ENCODE measurements at places on chromosomes 5 and 9. TPM values are rescaled to one million over a fixed set of nuclear protein-coding genes. Genes with fewer than 3 reads are reported as not detected.

DNA sequence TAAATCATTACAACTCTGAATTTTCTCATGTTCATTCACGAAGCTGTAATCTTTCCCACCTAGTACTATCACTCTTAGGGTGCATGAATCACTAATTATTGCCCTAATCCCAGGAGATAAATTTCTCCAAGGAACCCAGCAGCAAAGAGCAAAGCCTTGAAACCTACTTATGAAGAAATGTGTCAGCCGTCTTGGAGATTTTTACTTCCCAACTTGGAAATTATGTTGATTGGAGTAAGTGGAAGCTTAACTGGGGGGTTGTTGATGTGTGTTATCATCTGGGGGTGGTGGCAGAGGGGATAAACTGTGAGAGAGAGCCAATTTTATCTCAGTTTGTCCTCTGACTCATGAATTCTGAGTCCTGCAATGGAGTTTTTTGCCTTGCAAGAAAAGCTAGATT, 440.5 kb upstream of the WWC1 start:
- DNase-seq: no peak

DNA sequence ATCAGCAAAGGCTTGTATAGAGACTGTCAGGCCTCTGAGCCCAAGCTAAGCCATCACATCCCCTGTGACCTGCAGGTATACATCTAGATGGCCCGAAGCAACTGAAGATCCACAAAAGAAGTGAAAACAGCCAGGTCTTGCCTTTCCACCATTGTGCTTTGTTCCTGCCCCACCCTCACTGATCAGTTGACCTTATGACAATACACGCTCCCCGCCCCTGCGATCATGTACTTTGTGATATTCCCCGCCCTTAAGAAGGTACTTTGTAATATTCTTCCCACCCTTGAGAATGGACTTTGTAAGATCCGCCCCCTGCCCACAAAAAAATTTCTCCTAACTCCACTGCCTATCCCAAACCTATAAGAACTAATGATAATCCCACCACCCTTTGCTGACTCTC, 18.6 kb upstream of the NPM1 start:
- DNase-seq: no peak

PCDHB12 gene
- total RNA-seq: 19.7 TPM

IFNK gene
- not detected for total RNA-seq

AGXT2 gene
- not detected for total RNA-seq

Data from ascending aorta (tissue), 2 donors.